NCI-H2081 treated with DMSO at 0.1 percent for 48 hours (cell line): ENCODE measurements at places on chromosomes 6 and 20.

- no peak for DNase-seq
Observed at GRCh38 chr6:166032366-166033200, 135.1 kb downstream of the TBXT start.

GRCh38 chr6:25359191-25359861 is 80.2 kb downstream of the CARMIL1 start:
- peak; percentile 46 for DNase-seq

DNA sequence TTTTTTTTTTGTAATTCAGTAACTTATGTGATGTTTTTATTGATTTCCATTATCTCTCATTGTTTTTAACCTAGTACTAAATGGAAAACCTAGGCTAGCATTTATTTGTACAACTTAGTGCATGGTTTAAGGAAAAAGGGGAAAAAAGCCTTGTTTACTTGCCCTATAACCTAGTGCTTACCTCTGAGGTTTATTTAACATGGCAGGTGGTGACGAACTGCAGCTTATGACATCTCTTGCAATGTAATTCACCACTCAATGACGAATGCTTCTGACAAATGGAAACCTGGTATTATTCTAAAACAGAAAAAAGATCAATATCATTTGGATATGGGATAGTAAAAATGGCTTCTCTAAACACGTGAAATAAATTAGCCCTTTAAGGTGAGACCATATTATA is 618.6 kb upstream of the FLRT3 start:
- no peak for DNase-seq

DNA sequence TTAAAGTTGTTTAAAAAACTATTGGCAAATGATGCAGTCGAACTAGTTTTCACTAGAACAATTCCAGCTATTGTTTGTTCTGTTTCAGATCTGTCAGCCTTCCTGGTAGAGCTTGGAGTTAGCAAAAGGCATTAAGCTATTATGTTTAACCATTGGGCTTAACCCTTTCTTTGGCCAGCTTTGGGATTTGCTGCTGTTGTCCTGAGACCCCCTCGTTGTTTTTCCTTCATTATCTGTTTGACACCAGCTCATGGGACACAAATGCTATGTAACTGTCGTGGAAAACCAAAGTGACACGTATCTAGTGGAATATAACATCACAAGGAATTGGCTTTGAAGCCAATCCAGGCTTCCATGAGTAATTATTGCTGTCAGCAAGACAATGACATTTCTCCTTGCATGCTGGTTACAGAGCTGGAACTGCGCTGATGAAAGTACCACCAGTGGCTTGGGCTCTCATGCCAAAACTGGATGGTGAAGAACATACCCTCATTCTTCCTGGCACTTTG is 96.0 kb downstream of the EYA2 start:
- DNase-seq, result no peak

DNA sequence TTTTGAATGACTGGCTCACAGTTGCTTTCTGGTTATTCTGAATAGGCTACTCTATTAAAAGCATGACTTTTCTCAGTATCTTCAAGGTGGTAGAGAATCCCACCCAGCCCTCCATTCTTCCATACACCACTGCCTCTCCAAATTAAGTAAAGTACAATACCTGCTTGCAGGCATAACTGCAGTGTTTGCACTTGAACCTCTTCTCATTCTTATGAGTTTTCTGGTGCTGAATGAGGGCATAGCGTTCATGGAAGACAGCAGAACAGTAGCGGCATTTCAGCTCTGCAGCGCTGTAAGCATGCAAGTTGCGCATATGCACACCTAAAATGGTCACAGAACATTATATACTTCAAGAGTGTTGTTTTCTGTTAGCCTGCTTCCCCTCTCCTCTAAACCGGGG is 12.5 kb downstream of the CTCFL start:
- DNase-seq, result no peak

- DNase-seq, result no peak
Observed at GRCh38 chr6:3504938-3505805, 48.3 kb upstream of the SLC22A23 start.

DNA sequence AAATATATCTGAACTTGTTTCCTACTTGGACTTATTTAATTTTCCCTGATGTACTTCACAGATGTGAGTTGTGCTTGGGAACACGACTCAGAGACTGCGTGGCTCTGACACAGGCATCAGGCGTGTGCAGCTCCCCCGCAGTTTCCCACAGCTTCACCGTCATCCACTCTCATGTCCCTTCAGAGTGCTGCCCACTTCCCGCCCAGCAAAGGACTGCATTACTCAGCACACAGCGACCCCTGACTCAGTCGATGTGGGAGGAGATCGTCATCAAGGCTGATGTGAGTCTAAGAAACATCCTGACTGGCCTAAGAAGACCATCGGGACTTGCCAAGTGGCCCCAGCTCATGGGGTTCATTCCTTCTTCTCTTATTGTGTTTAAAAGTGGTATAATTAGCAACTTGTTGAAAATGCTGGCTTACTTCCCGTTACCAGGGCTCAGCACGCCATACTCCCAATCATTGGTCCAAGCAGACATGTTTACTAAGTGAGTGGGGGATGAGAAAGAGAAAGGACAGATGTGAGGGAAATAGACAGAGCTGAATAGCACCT is 539.4 kb upstream of the JARID2 start:
- no peak for DNase-seq

- DNase-seq, result no peak
Observed at GRCh38 chr6:100430962-100431361, 33.8 kb downstream of the SIM1 start.

DNA sequence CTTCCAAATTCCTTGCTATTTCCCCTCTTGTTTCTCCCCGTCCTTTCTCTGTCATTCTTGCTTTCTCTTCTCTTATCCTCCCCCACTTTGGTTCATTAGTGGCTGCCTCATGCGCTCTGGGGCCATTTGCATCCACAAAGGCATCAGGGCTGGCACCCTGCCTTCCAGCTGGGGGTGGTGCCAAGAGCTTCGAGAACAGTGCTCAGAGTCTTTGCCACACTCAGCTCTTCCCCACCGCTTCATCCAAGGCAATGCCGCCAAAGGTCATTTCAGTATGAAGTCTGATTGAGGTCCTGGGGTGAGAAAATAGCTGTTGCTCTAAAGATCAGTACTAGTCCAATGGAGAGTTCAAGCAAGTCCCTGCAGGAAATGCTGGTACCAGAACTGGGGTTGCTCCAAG is 22.7 kb downstream of the OLIG3 start:
- no peak for DNase-seq

- no peak for DNase-seq
Observed at GRCh38 chr20:32357375-32357868, 709 bp upstream of the ASXL1 start.

GRCh38 chr6:108295676-108296075 is 822 bp downstream of the AFG1L start:
- no peak for DNase-seq

DNA sequence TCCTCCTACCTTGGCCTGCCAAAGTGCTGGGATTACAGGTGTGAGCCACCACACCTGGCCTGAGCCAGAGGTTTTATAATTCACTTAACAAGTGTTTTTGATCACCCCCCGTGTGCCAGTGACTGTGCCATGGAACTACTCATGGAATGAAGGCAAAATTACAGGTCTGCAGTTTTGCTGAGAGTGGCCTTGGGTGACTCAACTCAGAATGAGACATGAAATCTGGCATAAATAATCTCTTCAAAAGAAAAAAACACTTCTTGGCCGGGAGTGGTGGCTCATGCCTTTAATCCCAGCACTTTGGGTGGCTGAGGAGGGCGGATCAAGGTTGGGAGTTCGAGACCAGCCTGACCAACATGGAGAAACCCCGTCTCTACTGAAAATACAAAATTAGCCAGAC is 166.9 kb upstream of the SALL4 start:
- no peak for DNase-seq

DNA sequence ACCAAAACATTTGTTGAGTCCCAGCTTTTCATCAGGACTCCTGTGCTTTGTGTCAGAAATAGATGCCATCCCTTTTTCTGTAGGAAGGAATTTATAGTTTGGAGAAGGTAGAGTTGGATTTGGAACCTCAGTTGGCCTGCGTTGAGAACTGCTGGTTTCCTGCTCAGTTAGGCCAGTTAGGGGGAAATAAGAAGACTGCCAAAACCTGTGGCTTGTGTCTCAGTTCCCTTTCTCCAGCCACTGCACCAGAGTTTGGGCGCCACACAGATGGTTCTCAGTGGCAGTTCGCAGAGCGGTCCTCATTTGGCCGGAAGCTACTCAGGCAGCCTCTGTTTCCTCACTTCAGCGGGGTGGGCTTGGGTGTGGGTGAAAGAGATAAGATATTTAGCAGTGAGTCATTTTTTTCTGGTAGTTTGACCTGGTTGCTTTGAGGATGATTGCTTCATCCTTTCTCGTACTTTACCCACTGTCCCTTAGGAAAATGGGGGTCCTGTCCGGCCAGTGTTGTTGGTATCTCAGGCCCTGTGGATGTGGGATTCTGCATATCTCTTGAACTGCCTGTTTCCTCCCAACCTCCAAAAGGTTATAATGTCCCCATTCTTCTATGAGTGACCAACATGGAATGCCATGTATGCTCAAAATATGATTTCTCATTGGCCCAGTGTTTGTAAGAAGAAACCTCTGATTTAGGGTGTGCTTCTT is 53.7 kb downstream of the JARID2 start:
- DNase-seq, result no peak

DNA sequence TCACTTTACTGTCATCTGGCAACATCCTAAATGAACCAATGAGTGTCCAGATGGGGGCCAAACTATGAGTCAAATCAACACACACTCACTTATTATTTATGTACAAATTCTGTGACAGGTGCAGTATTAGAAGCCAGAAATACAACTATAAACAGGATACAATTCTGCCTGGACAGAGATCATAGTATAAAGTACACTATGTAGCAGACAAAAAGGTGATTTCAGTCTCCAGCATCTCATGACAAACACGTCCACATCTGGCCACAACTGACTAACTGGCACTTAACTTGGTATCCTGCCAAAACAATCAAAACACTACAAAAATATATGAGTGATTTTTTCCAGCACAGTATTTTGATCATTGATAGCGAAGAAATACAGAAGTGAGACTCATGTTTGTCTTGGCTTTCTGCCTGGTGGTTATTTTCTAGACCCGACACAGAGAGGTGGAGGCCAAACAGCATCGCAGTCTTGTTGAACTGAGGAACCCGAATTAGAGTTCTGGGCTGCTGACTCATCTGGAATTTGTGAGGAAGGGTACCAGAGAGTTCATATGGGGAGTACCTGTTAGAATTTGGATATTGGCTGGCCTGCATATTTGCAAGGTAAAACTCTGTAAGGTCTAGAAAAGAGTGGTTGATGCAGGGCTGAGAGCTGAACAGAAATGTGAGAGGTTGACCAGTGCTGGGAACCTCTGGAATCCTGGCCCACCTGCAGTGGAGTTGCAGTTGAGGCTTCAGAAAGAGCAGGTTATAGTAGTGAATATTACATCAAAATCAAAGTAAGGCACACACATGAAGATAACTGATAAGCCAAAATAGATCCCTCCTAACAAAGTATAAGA is 475.2 kb downstream of the PTPRT start:
- DNase-seq, result no peak

DNA sequence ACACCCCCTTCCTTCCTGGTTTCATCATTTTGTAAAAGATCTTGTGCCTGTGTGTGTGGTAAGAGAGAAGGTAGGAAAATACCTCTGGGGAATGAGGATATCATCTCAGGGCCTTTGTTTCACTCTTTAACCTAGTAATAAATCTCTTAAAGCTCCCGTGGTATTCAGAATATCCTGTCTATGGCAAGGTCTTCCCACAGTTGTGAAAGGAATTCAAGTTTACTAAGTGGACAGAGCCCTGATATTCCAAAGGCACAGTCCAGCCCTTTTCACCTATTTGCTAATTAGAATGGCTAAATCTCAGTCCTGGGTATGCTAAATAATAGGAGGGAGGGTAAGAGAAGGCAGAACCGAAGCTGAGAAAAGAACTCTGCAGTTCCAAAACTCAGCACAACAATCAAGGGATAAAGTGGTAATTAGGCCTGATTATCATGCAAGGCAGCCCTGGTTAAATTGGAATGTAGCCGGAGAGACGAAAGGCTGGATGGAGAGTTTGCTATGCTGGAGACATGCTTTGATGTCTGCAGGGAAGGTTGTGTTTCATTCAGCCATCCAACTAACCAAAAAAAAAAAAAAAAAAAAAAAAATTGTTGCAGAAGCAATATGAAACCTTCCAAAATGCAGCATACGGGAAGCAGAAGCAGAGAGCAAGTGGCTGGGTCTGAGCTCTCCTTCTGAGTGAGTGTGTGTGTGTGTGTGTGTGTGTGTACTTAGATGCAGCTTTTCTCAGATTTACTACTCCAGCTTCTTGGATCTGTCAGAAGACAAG is 28.5 kb upstream of the PIM1 start:
- no peak for DNase-seq

- DNase-seq, result no peak
Observed at GRCh38 chr6:84773431-84774156, 9.2 kb upstream of the TBX18 start.

DNA sequence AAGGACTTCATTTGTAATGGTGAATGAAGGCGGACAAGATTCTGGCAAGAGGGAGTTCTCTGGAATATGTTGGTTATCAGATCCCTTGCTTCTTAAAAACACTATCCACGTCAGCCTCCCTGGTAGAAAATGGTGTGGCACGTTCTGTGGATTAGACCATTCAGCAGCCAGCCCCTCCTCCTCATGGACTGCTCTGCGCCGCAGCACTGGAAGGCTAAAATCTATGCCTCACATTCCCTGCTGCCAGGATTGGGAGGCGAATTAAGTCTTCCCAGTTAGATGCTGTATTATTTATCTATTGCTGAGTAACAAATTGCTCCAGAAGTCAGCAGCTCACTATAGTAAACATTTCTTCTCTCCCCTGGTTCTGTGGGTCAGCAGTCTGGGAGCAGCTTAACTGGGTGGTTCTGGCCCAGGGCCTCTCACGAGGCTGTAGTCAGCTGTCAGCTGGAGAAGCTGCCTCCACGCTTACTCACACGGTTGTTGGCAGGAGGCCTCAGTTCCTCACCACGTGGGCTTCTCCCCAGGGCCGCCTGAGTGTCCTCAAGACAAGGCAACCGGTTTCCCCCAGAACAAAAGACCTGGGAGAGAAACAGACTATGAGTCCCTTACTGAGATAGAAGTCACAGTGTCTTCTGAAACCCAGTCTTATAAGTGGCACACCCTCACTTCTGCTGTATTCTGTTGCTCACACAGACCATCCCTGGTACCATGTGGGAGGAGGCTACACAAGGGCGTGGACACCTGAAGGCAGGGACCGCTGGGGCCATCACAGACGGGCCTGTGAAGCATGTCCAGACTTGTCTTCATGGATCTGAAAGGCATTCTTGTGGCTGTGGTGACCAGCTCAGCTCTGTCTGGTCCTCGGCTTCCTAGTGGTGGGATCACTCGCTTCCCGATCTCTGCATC is 101.0 kb downstream of the NRN1 start:
- no peak for DNase-seq
